ENCODE measurements at places on chromosomes 7 and 10. TPM values are rescaled to one million over a fixed set of nuclear protein-coding genes. Genes with fewer than 3 reads are reported as not detected.
A peak's percentile ranks its signal among the peaks of the same experiment; 100 is the strongest.

Gene ASAH2B
- total RNA-seq: 0.37 TPM

Gene COMTD1
- total RNA-seq: 119 TPM

GRCh38 chr10:99368646-99369045, 39.5 kb downstream of the CNNM1 start:
- H3K4me1 ChIP-seq: no peaks in the 10 kb centered on the region
- H3K27me3 ChIP-seq: peaks cover 2% of the 10 kb centered on the region
- no peak for DNase-seq

DNA sequence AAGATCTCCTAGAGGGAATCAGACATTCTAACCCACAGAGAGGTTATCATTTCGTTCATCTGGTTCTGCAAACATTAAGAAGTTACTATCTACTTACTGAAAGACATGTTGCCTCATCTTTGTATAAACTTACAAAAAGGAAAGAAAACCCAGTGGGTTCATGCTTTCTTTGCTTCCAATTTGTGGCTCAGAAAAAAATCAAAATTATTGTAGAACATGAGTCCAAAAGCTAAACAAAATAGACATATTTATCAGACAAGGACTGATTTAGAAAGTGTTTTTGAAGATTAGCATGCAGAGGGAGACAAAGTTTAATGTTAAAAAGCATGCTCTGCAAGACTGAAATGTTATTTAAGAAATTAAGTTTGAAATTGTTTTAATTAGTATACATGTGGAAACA, 123.1 kb downstream of the MBL2 start:
- H3K4me3 ChIP-seq: no peak overlapping the region
- no peaks in the 10 kb centered on the region for H3K36me3 ChIP-seq
- H3K27ac ChIP-seq: no peak overlapping the region
- no peaks in the 10 kb centered on the region for H3K27me3 ChIP-seq
- DNase-seq: no peak
- no peaks in the 10 kb centered on the region for H3K4me1 ChIP-seq

DNA sequence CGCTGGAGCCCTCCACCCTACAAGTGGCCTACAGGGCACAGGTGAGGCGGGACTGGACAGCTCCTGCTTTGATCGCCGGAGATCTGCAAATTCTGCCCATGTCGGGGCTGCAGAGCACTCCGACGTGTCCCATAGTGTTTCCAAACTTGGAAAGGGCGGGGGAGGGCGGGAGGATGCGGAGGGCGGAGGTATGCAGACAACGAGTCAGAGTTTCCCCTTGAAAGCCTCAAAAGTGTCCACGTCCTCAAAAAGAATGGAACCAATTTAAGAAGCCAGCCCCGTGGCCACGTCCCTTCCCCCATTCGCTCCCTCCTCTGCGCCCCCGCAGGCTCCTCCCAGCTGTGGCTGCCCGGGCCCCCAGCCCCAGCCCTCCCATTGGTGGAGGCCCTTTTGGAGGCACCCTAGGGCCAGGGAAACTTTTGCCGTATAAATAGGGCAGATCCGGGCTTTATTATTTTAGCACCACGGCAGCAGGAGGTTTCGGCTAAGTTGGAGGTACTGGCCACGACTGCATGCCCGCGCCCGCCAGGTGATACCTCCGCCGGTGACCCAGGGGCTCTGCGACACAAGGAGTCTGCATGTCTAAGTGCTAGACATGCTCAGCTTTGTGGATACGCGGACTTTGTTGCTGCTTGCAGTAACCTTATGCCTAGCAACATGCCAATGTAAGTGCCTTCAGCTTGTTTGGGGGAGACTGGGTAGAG, at the start of gene COL1A2:
Gene COL1A2 (plus strand): TSS at position 459 of the 704 bp plus-strand sequence. CDS start 137 bp downstream, at position 596.
- peaks cover 24% of the 10 kb centered on the region for H3K4me1 ChIP-seq
- peak within 1 kb of the TSS; percentile 59 for H3K4me3 ChIP-seq
- peak; percentile 48 for DNase-seq
- no peaks in the 10 kb centered on the region for H3K36me3 ChIP-seq

GRCh38 chr7:48390388-48391327, 219.4 kb downstream of the ABCA13 start:
- H3K36me3 ChIP-seq: no peaks in the 10 kb centered on the region
- no peak overlapping the region for H3K4me3 ChIP-seq
- H3K27ac ChIP-seq: peak overlapping the region; percentile 0
- DNase-seq: peak; percentile 20
